Cortex of kidney (tissue), 1 donor: ENCODE measurements at places on chromosomes 5 and 9.

DNA sequence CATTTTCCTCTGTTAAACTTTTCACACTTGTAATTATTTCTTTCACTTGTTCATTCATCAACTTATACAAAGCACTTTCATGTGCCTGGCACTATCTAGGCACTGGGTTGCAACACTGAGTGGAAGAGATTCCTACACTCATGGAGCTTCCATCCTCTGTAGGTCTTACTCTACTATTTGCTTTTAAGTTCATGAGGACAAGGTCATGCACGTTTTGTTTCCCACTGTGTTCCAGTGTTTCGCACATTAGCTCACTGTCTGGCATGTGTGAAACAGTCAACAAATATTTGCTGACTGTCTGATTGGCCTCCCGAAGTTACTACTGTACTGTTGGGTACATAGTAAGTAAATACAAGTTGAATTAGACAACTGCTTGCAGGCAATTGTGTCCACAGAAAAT, 87.9 kb upstream of the IFNK start:
- DNase-seq = no peak

- DNase-seq = no peak
Measured at GRCh38 chr5:175275097-175275496, 168.9 kb downstream of the DRD1 start.

DNA sequence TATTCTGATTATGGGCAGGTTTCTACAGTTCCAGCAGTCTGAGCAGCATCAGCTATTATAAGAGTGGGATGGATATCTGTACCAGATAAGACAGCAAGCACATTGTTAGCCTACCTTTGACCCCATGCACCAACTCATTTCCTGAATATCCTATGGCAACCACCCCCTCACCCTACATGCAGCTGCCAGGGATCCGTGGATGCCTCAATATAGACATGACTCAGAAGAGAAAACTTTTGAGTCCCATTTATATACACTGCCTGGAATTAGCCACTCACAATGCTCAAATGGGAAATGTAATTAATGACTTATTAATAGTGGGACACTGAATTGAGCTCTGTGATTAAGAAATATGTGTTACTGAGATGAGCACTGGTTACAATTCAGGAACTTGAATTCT, 124.4 kb downstream of the SSBP2 start:
- DNase-seq = no peak

DNA sequence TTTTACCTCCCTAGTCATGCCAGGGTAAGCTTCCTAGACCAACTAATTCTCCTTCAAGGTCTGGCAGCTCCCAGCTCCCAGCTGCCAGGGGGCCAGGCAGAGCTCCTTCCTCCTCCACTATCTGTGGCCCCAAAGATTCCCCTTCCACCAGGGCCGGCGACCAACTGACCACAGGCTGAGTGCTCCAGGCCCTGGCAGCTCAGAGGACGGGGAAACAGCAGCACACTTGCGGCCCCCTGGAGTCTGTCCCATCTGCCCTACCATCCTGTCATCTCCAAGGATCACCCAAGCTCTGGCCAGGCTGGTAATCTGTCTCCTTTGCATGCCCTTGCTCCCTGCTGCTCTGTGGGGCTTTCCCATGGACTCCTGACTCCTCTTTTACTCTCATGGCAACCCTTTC, 31.2 kb upstream of the BASP1 start:
- no peak for DNase-seq

- no peak for DNase-seq
Measured at GRCh38 chr5:143010351-143010750, 240.2 kb downstream of the ARHGAP26 start.
